Fibroblast of the conjunctiva (primary cell): ENCODE measurements at places on chromosomes 2 and 18.

DNA sequence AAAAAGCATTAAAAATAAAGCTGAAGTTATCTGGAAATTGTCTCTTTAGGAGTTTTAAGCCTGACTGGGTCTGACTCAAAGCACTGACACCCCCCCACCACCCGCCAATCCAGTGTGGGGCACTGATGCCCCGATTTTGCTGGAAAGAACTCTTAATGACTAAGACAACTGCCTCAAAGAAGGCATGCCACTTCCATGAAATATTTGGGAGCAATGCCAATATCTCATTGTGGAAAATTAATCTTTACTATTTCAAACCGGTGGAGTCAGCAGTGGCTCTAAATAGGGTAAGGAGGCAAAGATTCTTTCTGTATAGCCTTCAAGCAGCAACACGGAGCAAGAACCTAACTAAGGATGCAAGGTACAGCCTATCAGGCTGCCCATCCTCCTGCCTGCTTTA, 4.5 kb downstream of the FKBP7 start:
- no peak for DNase-seq

DNA sequence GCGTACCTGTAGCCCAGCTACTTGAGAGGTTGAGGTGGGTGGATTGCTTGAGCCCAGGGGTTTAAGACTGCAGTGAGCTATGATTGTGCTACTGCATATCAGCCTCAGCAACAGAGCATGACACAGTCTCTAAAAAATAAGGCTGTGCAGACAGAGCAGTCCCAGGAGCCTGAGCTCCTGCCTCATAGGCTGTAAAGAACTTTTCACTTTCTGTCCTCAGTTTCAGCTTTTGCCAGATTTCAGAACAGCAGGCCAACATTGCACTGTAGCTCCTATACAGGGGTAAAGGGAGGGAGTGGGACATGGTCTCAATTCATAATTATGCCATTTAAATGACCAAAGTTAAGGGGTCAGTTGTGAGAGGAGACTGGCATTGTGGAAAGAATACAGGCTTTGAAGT, 150.6 kb downstream of the GALNT1 start:
- DNase-seq = no peak

GRCh38 chr2:159051133-159051532, 82.7 kb downstream of the TANC1 start:
- DNase-seq = no peak

- DNase-seq = no peak
Observed at GRCh38 chr2:112483831-112484230, 1.9 kb downstream of the TTL start.

GRCh38 chr18:23230686-23231085, 95.4 kb downstream of the CABLES1 start:
- no peak for DNase-seq

GRCh38 chr2:19670303-19670702, 231.5 kb downstream of the TTC32 start:
- no peak for DNase-seq

DNA sequence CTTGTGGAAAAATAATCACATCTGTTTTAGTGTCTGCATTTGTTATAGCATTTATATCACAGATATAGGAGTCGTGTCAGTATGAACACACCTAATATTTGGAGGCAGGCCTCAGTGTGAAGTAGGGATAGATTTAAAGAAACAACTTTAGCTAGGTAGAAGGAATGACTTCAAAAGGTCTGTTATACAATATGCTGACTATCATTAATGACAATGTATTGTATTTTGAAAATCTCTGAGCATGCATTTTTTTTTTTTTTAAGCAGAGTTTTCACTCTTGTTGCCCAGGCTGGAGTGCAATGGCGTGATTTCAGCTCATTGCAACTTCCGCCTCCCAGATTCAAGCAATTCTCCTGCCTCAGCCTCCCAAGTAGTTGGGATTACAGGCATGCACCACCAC, 248.3 kb downstream of the EN1 start:
- DNase-seq = no peak

- peak; percentile 88 for DNase-seq
Observed at GRCh38 chr2:32010670-32011484, at the start of gene MEMO1. MEMO1 (minus strand) TSS chr2:32011008; CDS start chr2:32010247, 761 bp downstream.

DNA sequence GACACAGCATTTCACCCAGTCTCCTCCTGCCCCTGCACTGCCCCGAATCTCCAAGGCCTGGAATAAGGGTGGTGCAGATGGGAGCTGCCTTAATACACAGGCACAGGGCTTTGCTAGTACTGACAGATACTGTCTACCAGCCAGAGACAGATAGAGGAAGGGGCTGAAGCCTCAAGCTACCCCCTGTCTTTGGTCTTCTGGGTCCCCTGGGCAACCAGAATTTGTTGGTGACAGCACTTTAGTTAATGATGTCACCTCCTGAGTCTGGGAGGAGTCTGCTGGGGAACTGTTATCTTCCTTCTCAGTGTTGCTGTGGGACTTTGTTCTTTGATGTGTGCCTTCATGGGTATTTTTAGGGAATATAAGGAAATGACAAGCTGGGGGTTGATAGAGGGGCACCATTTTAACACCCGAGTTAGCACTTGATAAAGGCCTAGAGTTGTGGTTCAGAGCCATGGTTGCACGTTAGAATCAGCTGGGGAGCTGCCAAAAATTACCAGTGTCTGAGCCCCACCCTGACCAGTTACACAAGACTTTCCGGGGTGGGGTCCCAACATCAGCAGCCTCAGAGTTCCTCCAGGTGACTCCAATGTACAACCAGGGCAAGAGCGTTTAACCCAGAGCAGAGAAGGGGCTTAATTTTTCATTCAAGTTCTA, 136.8 kb downstream of the SMAD7 start:
- no peak for DNase-seq

DNA sequence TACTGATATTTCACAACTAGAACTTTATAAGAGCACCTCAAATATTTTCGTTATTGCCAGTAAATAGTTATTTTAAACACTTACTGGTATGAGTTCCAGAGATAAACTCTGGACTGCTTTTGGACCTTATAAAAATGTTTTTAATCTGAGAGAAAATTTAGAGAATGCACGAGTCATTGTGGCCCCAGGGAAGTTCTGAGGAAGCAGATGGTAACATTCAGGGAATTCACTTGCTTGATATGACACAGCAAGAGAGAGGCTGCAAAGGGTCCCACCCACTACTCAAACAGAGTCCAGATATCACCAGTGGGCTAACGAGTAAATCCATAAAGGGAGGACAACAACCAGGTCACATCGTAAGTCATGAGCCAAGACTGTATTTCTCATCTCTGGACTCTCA, 526.8 kb downstream of the TDRD15 start:
- DNase-seq = no peak

DNA sequence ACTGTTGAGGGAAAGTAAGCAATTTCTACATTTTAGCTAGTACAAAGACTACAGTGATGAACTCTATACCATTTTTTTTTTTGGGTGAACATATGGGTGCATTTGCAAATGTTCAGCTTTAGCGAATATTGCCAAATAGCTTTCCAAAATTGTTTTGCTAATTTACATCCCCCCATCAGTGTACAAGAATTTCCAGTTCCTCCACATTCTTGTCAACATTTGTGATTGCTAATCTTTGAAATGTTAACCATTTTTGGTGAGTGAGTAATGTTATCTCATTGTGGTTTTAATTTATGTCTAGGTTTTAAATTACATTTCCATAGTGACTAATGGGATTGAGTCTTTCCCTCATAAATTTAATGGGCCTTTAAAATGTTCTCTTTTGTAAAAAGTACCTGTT, 16.4 kb upstream of the CNRIP1 start:
- DNase-seq = peak; percentile 35

DNA sequence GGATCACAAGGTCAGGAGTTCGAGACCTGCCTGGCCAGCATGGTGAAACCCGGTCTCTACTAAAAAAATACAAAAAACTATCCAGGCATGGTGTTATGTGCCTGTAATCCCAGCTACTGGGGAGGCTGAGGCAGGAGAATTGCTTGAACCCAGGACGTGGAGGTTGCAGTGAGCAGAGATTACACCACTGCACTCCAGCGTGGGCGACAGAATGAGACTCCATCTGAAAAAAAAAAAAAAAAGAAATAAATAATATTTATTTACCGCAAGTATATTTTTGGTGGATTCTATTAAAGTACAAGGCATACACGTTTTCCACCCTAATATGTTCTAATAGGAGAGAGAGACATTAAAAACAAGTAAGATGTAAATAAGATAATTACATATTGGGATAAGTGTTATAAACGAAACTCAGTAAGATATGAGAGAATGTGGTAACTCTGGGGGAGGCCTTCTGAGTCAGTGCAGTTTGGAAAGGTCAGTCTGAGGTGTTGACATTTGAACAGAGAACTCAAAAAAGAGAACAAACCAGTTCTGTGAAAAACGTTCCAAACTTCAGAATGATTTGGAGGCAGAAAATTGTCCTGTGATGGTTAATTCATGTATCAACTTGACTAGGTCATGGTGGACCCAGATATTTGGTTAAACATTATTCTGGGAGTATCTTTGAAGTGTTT, 8.8 kb upstream of the POLI start:
- DNase-seq = no peak

- DNase-seq = no peak
Observed at GRCh38 chr2:203993560-203993959, 57.0 kb downstream of the ICOS start.

DNA sequence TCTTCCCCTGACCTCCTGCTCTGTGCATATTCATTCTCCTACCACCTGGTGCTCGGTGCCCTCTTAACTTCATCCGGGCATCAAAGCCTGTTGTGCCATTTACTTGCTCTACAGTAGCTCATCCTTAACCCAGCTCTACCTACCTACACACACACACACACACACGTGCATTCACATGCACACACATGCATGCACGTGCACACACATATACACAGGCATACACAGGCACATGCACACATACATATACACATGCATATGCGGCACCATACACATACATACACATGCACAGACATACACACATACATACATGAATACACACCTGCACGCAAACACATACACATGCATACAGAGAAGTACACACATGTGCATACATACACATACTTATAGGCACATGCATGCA, 14.5 kb downstream of the MAL start:
- no peak for DNase-seq

DNA sequence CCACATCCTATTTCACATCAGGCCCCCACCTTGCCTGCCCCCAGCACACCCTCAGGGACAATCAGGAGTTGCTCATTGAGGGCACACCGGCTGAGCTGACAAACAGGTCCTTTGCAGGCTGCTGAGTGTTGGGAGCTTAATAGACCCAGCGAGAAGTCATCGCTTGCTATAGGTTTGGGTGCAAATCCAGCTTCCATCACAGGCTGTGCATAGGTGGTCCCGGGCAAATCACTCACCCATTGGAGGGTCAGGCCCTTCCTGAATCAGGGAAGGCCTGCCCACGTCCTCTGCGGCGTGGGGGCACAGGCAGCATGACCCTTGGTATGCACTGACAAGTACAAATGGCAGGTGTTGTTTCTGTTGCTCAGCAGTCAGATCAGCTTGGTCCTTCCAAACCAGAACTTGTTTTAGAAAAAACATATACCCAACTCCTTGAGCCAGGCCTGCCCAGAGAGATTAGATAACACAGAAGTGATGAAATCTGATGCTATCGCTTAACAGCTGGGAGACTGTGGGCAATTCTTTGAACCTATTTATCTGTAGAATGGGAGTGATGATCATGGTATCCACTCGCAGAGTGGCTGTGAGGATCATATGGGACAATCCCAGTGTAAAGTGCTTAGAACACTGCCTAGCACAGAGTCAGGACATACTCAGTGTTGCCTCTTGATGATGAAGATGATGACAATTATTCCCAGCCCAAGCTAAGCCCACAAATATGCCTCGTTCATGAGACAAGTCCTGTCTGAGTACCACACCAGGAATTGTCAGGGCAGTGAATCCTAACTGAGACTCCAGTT, 34.9 kb downstream of the SMAD7 start:
- no peak for DNase-seq

DNA sequence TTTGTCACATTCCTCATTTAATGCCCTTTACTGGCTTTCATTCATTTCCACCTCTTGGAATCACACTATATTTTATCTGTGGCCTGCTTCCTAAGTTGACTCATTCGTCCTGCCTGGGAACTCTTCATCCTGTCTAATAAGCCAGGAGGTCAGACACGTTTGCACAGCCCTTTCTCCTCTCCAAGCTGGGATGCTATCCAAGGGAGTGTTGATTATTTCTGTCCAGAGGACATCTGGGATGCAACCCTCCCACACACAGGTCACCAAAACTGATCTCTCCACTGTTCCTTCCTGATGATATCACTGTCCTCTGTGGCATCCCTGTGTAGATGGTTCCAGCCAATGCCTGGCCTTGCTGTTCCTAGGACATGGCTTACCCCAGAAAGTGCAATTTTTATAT, 79.8 kb upstream of the NOSTRIN start:
- peak; percentile 3 for DNase-seq

GRCh38 chr2:180463608-180464007, 456.5 kb upstream of the CWC22 start:
- DNase-seq = no peak

DNA sequence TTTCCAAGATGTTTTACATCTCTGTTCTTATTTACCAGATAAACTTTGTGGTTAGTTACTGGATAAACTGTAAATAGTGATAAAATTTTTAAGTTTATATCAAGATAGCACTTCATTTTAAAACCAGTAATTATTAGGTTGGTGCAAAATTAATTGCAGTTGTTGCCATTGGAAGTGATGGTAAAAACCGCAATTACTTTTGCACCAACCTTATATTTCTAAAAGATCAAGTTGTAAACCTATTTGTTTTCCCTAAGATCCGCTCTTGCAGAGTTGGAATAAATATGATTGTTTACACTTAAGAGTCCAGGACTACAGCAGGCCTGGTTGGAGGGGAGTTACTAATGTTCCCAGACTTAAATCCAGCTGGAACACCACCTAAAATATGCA, 479 bp upstream of the AOX1 start:
- no peak for DNase-seq

- DNase-seq = no peak
Observed at GRCh38 chr2:215750763-215751162, 262.6 kb downstream of the MREG start.

DNA sequence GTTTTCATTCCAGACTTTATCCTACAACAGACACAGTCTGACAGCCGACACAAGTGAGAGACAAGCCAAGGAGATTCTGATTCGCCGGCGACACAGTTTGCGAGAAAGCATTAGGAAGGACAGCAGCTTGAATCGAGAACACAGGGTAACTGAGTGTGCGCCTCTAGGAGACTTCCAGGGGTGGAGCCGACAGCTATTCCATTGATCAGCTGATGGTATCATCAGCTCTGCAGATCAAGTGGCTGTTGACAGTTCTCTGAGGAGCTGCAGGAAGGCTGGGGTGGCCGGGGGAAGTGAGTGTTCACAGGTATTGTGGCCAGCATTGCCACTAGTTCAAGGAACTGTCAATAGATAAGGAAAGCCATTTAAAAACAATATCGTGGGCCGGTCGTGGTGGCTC, 57.3 kb upstream of the TMEM182 start:
- no peak for DNase-seq
